Airway epithelial cell (primary cell): ENCODE measurements at places on chromosomes 2 and 18. TPM values are rescaled to one million over a fixed set of nuclear protein-coding genes. Genes with fewer than 3 reads are reported as not detected.

RNF149 gene
- total RNA-seq, result 53.5 and 55.7 TPM in 2 replicates

RTP5 gene
- total RNA-seq, result not detected in 2 replicates

SRBD1 gene
- total RNA-seq, result 9.7 and 10.7 TPM in 2 replicates

UGT1A10 gene
- not detected in 2 replicates for total RNA-seq

SLC30A3 gene
- total RNA-seq, result not detected in 2 replicates

VWA3B gene
- total RNA-seq, result not detected in 2 replicates

FABP1 gene
- not detected in 2 replicates for total RNA-seq

PRKCE gene
- 1.7 and 6.5 TPM in 2 replicates for total RNA-seq

ABHD1 gene
- not detected in 2 replicates for total RNA-seq

ZNF532 gene
- 28.4 and 42.7 TPM in 2 replicates for total RNA-seq

NBAS gene
- 25.2 and 30.2 TPM in 2 replicates for total RNA-seq
